ENCODE measurements at places on chromosomes 2 and 18.

- no peak for DNase-seq
These were observed 6.4 kb upstream of the CLEC4F start for GRCh38 chr2:70826696-70827350.

DNA sequence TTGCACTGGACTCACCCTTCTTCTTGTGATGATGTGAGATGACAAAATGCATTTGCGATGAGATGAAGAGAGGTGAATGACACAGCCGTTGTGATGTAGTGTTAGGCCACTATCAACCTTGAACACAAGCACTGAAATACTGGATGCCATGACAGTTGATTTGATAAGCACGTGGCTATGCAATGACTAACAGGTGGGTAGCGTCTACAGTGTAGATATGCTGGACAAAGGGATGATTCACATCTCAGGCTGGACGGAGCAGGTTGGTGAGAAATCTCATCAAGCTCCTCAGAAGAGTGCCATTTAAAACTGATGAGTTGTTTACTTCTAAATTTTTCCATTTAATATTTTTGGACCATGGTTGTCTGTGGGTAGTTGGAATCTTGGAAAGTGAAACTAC is 375.8 kb upstream of the LYPD1 start:
- DNase-seq = no peak

- DNase-seq = no peak
These were observed 62.1 kb downstream of the RND3 start for GRCh38 chr2:150425121-150425955.

DNA sequence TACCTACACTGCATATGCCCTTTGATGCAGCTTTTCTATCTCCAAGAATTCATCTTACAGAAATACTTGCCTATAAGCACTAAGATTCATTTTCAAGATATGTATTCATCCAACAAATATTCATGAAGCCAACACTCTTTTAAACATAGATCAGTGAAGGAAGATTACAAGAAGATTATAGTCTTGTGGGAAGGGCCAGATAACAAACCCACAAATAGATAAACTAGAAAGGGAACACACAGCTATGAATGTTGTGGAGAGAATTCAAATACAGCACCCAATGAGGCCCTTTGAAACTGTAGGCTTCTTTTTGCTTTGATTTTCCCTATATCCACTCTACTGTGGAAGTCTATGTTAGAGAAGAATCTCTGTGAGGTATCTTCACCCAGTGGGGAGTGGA is 186.7 kb upstream of the RBMS1 start:
- no peak for DNase-seq

DNA sequence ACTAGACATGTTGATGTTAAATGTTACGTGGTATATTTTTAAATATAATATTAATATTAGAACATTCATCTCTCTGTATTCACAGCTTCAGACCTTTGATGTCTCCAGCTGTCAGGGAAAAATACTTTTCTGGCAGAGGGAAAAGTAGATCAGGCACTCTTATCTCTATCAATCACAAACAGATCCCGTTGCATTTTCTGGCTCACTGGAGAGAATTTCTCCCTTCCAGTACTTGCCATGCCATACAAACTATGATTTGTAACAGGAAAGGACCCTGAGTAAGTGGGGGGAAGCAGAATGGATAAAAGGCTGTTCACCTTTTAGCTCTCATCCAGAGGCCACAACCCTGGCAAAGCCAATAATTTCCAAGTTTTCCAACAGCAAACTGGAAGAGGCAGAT is 158.0 kb downstream of the TCF4 start:
- no peak for DNase-seq

DNA sequence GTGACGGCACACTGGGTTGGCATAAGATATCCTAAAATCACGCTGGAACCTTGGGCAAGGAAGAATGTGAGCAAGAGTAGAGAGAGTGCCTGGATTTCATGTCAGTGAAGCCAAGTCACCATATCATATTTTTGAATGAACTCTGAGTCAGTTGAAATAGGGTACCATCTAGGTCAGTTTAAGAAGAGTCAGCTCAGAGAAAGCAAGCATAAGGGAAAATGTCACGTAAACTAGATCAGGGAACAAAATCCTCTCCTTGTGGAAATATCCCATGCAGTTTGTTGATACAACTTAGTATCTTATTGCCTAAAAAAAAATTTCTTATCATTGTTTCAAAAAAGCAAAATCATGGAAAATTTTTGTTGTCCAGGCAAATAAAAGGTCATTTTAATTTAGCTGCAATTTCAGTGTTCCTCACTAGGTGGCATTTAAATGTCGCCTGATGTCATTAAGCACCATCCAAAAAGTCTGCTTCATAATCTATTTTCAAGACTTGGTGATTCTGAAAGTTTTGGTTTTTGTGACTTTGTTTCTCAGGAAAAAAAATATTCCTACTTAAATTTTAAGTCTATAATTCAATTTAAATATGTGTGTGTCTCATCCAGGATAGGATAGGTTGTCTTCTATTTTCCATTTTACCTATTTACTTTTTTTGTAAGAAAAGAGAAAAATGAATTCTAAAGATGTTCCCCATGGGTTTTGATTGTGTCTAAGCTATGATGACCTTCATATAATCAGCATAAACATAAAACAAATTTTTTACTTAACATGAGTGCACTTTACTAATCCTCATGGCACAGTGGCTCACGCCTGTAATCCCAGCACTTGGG is 19.6 kb downstream of the RSAD2 start:
- no peak for DNase-seq

DNA sequence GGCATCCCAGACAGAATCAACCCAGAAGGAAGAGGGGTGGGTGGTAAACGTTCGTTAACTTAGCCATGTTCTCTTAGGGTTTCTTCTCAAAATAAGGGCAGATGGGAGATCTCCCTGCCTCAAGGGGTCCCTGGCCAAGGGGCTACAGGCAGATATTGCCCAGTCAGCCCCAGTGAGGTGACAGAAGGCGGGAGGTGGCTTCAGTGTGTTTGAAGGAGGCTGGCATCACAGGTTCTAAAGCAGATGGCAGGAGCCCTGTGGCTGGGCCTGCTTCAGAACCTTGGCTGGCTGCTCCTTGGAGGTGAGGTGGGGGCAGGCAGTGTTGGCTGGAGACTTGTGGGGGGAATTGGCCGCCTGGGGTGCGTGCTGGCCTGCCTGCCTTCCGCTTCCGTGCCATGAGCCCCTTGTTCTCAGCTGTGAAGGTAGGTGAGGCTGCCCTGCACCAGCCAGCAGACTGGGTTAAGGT is 23.5 kb downstream of the HPCAL1 start:
- no peak for DNase-seq

- DNase-seq = no peak
These were observed 64.8 kb downstream of the REV1 start for GRCh38 chr2:99425022-99425421.

GRCh38 chr2:226796840-226797288 is 2.8 kb downstream of the IRS1 start:
- no peak for DNase-seq

DNA sequence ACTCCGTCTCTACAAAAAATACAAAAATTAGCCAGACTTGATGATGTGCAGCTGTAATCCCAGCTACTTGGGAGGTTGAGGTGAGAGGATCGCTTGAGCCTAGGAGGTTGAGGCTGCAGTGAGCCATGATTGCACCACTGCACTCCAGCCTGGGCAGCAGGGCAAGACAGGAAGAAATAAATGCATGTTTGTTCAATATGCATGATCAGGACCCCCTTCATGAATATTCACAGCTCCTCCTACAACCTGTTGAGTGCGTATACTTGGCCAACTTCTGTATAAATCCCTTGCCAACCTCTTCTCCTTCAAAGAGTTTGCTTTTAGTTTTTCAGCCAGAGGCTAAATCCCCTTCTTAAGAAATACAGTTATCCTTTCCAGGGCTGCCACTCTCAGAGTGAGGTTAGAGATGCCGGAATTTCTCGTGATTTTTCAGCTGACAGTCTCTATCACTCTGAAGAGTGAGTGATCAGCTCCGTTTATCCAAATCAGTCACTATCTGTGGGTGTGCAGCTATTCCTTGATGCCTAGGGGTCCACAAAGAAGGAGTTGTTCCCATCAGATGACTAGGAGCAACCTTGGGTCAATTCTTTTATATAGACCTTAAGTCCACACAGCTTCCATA is 39.2 kb downstream of the FAM161A start:
- no peak for DNase-seq

GRCh38 chr2:140472676-140473075 is 1658.1 kb downstream of the LRP1B start:
- DNase-seq = no peak

- no peak for DNase-seq
These were observed 113.2 kb upstream of the SPATS2L start for GRCh38 chr2:200193331-200193730.

- no peak for DNase-seq
These were observed 39.7 kb downstream of the SH3YL1 start for GRCh38 chr2:223971-224760.

DNA sequence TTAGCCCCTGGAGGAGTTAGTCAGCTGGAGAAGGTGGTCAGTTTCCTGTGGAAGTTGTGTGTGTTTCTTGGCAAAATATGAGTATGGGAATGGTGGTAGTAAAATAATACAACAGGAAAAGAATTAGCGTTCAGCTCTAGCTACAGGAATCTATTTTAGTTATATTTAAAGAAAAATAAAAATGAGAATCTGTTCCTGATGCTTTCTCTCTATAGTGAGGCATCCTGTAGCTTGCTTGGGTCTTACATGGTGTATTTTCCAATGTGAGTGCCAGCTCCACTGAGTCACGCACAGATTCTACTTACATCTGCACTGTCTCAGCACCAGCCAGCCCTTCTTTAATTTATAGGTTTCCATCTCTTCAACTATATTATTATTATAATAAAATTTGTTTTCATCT is 132.2 kb downstream of the BIRC6 start:
- DNase-seq = no peak

- no peak for DNase-seq
These were observed 202.7 kb downstream of the AGPS start for GRCh38 chr2:177595126-177595845.

- no peak for DNase-seq
These were observed 178.8 kb downstream of the ICOS start for GRCh38 chr2:204115137-204116056.

GRCh38 chr2:219442256-219443015 is 7.8 kb downstream of the SPEG start:
- DNase-seq = no peak

DNA sequence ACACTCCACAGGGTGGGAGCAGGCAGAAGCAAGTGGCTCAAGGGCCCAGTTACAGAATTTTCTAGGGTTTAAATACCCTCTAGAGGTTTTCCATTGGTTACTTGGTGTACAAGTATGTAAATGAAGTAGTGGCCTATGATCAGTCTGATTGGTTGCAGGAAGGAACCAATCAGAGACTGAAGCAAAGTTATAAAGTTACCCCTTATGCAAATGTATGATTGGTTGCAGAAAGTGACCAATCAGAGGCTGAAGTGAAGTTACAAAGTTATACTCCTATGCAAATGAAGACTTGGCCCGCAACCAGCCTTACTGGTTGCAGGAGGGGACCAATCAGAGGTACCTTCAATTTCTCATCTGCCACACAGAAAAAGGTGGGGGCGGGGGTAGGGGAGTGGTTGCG is 154.6 kb downstream of the INO80D start:
- DNase-seq = no peak

DNA sequence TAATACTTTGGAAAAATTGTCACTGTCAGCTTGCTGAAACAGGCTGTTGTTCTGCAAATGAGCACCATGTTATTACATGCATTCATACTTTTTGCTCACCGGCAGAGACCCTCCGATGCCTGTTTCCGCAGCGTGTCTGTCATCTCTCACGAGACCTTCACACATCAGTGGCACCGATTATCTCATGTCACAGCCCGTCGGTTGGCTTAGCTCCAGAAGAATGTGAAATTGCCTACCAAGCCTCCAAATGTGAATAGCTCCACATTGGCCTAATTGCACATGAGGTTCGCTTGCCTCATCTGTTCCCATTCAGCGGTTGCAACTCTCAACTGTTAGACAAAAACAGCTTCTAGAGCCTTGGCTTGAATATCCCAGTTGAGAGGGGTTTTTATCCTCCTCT is 233.0 kb downstream of the ACTR3 start:
- no peak for DNase-seq

DNA sequence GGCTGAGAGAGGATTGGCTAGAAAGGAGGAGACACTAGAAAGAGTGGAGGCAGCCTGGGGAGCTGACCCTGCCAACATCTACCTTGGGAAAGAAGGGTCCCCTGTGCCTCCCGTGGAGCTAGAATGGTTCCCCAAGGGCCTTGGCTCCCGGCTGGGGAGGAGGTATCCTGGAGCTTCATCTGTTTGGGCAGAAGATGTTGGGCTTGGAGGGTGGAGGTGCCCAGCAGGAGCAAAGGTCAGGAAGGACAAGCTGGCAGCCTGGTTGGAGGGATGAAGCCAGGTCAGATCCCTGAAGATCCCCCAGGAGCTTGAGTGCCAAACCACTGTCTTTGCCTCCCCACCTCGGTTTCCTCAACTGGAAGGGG is 2.9 kb downstream of the ATP6V1B1 start:
- DNase-seq = no peak

DNA sequence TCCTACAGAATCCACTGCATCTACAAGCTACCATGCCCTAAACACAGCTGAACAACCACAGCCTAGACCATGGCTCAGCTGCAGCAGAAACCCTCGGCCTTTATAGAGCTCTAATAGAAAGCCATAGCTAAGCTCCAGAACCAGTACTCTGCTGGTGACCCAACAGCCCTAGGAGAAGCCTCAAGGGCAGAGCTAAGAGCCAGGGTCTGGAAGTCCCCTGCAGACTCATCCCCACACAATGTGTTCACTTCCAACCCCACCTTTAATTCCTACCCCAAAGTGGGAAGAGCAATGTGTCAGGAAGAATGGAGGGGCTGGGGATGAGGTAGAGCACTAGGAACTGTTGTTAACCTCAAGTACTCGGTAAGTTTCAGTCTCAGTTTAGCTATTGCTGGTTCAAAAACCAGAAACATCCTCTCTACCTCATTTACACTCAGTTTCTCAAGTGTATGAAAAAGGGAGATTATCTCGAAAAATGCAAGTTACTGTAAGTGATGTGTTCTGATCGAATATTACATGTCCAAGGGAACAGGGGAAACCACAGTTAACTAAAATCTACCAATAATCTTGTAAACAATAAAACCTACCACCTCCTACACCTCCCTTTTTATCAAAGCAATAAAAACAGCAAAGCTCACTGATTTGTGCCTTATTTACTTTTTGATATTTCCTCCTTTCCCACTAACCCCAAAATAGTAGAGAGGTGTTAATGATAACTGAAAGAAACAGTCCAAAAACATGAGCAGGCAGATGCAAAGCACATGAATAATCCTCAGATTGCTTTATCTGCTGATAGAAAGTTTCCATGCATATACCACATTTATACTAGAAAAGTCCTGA is 36.2 kb downstream of the THADA start:
- no peak for DNase-seq

DNA sequence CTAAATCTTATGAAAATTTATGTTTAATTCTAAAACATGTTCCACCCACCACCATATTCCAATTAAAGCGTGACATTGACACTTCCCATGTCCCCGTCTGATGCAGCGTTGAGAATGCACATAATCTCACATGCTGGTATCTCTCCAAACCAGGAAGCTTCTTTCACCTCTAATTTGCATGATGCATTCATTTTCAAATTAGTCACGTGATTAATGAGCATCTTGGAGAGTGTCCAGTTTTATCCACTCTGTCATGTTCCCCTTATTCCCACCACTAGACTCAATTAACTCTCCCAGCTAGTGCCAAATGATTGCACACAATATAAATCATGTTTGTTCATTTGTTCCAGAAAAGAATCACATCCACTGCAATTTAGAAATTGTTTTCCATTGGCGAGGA is 105.8 kb downstream of the RIT2 start:
- no peak for DNase-seq

Measured in cardiac septum (tissue), 1 donor.